NK-92 treated with Interleukin-12 subunit alpha and Interleukin-12 subunit beta, amount 100 ng/mL, for 24 hours (cell line): ENCODE measurements at places on chromosomes 6 and 20.

DNA sequence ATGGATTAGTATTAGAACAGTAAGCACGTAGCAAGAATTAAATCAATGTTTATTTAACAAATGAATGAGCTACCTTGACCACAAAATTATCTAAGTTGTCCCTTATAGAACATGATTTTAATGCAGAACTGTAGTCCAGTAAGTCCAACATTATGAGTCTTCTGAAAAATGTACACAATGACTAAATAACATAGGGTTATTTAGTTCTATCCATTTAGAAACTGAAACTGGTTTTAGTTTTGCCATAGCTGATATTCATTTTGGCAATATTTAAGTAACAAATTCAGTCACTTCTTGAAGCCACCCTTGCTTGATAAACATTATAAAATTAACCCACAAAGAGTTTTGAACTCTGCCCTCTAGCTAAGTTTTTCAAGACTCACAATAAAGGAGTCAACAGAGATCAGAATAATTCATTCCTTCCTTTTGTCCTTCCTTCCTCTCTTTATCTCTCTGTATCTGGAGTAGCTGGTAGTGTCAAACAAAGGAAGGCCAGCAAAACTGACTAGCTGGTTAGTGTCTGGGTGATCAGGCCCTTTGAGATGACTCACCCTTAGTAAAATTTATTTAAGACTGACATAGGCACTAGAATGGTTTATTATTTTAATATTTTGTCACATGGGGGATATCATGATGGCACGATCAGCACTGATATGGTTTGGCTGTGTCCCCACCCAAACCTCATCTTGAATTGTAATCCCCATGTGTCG, 115.1 kb downstream of the BTBD9 start:
- DNase-seq = no peak

DNA sequence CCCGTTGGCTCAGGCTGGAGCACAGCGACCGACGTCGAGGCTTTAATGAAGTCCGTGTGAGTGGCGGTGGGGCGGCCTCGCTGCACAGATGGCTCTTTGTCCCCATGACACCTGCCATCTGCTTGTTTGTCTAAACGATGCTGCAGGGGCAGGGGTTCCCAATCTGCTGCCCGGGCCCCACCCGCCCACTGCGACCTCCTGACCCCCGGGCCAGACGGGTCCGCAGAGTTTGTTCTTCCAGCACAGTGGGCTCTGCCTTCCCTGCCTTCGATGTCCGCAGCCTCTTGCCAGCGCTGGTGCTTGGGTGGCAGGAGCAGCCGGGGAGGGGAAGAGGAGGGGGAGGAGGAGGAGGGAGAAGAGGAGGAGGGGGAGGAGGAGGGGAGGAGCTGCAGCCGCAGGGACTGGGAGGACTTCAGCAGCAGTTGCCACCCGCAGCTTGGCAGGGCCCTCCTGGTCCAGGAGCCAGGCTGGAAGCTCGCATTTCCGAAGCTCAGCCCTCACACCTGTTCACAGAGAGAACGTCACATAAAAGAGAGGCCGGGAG, 210.0 kb downstream of the DLL1 start:
- DNase-seq = no peak

DNA sequence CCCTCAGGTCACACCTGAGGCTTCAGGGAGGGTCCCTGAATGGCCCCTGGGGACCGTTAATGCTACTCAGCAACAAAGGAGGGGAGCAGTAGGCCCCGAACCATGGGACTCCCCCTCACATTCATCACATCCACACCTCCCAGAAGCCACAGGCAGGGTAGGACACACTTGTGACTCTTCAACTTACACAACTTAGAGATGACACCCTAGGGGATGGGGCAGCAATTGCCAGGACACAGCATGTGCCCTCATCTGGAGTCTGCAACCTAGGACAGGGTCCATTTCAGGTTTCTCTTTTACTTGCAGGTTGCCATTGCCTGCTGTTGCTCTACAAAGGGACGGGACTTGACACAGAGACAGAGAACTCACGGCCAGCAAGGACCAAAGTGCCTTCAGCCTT, 770 bp downstream of the ULBP3 start:
- DNase-seq = no peak

GRCh38 chr6:37696220-37696840, 1.4 kb downstream of the MDGA1 start:
- DNase-seq = no peak

- no peak for DNase-seq
Measured at GRCh38 chr20:43695571-43695970, 28.7 kb downstream of the MYBL2 start.

- no peak for DNase-seq
Measured at GRCh38 chr20:1734269-1734858, 76.8 kb upstream of the SIRPG start.
